Bone marrow (tissue), 2 donors: ENCODE measurements at places on chromosomes 2 and 18.

- no peak for DNase-seq
These were observed 62.4 kb downstream of the KLHL29 start for GRCh38 chr2:23447405-23447804.

- DNase-seq = no peak
These were observed 15.3 kb upstream of the RGPD4 start for GRCh38 chr2:107811411-107811810.

- no peak for DNase-seq
These were observed 6.1 kb upstream of the EMX1 start for GRCh38 chr2:72911256-72911655.

- no peak for DNase-seq
These were observed 45.6 kb downstream of the PDE1A start for GRCh38 chr2:182381225-182381624.

DNA sequence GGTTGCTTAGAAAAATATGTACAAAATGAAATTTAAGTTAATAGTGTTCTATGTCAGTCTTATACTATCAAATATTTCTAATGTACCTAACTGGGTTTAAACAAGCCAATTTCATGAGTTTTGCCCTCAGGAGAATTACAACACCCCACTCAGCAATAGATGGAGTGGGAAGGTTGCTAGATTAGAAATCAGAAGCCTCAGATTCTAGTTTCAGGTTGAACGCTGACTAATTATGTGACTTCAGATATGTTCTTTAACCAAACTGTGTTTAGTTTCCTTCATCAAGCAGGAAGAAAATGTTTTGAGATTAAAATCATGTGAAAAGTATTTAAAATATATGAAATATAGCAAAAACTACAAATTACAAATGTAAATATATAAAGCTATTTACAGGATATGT is 133.8 kb upstream of the KCNH7 start:
- no peak for DNase-seq

- no peak for DNase-seq
These were observed 463.3 kb upstream of the CELF4 start for GRCh38 chr18:38028946-38029345.

DNA sequence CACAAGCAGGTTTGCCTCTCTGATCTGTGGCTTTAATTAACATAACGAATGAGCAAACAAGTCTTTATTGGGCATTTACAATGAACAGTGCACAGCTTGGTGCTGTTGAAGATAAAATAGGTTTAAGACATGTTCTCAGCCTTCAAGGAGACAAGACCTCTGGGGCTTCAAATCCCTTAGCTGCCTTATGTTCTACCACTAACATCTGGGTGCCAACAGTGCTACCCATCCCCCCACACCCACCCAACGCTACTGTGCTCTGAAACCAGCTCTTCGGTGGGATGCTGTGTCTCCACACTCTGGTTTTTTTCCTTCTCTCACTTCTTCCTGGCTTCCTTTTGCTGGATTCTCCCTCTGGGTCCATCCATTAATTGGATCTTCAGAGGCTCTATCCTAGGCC is 14.1 kb upstream of the B3GNT2 start:
- no peak for DNase-seq

DNA sequence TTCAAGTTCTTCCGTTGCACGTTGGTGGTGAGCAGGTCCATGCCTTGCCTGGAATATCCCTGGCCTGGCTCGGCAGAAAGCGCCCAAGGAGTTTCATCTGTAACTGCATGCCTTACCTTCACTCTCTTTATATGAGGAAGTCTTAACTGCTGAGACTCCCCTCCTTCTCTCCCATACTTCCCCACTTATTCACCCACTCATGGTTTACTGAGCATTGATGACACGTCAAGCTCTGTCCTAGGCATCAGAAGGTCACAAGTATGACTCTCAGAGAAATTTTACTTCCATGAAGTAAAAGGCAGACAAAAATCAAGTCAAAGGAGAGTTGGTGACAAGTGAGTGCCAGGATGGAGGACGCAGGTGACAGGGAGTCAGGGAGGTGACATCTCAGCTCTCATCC is 68.2 kb downstream of the TBC1D8 start:
- DNase-seq = no peak

- DNase-seq = no peak
These were observed 139.2 kb downstream of the MGAT5 start for GRCh38 chr2:134393075-134393461.

- no peak for DNase-seq
These were observed 59.6 kb downstream of the MYT1L start for GRCh38 chr2:2271469-2271941.

GRCh38 chr2:217934321-217935131 is 68.3 kb downstream of the TNS1 start:
- DNase-seq = peak; percentile 72

DNA sequence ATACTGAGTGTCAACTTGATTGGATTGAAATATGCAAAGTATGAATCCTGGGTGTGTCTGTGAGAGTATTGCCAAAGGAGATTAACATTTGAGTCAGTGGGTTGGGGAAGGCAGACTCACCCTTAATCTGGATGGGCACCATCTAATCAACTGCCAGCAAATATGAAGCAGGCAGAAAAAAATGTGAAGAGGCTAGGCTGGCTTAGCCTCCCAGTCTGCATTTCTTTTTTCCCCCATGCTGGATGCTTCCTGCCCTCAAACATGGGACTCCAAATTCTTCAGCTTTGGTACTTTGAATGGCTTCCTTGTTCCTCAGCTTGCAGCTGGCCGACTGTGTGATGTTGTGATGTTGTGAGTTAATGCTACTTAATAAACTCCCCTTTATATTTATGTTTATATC is 577.4 kb downstream of the CPS1 start:
- no peak for DNase-seq

DNA sequence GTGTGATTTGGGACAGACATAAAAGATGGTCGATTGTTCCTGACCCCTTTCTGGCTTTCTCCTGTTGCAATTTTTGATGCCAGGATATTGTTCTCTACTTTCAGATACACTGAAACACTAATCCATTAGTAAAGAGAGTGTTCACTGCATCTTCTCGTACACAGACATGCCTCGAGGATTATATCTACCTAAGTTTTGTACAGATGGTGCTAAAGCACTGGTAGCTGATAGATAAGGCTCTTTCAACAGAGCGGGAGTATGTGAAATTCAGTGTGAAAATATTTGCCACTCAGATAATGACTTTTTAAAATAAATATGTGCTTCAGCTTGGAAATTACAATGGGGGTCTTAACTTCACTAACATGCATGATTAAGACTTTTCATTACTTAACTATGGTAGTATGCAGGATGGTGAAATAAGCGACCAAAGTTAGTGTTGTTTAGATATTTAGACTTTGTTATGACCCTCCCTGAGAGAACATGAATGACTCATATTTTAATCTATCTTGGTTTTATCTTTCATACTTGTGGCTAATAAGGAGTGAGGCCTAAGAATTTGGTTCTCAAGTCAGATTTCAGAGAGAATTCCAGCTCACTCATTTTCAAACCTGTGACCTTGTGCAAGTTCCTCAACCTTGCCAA is 474.9 kb downstream of the NRXN1 start:
- DNase-seq = no peak

- no peak for DNase-seq
These were observed 48.8 kb downstream of the PTRHD1 start for GRCh38 chr2:24744356-24744755.

DNA sequence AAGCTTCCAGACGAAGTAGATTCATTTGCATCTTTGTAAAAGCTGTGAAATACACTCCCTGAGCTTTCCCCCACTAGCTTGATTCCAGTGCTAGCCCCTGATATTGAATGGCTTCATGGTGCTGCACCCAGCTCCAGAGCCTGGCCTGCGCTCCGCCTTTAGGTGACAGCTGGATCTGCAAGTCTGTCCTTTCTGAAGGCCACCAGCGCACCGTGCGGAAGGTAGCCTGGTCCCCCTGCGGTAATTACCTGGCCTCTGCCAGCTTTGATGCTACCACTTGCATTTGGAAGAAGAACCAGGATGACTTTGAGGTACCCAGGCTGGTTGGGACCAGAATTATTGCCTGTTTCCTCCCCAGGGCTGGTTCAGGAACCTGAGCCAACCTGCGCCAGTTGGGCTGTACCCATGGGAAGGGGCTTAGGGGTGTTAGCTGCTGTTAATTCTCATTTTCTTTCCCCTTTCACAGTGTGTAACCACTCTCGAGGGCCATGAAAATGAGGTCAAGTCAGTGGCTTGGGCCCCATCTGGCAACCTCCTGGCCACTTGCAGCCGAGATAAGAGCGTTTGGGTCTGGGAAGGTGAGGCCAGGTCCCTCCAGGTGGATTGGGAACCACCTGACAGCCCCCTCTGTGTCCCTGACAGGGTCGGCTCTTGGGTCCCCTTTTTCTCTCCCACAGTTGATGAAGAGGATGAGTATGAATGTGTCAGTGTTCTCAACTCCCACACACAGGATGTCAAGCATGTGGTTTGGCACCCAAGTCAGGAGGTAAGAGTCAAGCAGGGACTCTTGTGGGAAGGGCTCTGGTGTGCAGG is 1.3 kb downstream of the CIAO1 start:
- DNase-seq = no peak

GRCh38 chr2:15311201-15311907 is 249.8 kb downstream of the NBAS start:
- peak; percentile 60 for DNase-seq
